ENCODE measurements at places on chromosomes 4 and X.
A peak's percentile ranks its signal among the peaks of the same experiment; 100 is the strongest.

- no peak for DNase-seq
Measured at GRCh38 chrX:31228415-31228832, 156.6 kb upstream of the FTHL17 start.

- DNase-seq, result no peak
Measured at GRCh38 chr4:112897543-112897942, 151.9 kb upstream of the ANK2 start.

DNA sequence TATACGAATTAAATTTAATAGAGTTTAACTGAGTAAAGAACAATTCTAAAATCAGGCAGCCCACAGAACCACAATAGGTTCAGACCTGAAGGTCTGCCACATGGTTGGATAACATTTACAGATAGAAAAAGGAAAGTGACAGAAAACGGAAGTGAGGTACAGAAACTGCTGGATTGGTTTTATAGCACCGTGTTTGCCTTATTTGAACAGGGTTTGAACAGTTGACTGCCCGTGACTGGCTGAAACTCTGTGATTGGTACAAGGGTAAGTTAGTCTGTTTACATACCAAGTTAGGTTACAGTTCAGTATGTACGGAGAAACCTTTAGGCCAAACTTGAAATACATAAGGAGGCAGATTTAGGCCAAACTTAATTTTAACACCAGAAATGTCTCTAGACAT lies 64.1 kb upstream of the ATXN3L start:
- no peak for DNase-seq

DNA sequence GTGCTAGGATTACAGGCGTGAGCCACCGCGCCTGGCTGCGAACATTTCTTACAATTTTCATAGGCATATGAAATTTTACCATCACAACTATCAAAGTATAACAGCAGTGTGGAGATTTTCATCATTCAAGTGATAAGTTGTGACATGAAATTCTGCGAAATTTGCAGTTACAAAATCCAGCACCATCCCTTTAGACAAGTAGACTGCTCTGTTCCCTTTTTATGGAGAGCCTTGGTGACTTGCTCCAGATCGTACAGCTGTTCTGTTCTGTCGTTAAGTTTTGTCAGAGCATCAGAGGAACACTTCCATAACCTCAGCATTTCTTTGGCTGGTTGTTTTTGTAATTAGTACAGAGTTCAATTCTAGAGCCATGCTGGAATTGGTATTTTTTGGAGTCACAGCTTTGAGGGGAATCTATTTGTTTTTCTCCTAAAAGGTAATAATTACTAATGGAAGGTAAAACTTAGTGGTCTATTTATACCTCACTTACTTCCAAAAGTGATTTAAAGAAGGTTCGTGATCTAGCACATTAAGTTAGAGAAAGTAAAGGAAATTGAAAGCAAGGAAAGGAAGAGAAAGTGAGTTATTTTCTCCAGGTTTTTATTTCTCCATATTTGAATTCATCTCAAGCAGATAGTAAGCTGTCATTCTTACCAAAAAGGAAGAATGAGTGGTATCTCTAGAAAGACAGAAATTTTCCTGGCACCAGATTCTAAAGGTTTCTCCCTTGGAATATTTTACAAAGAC lies 22.1 kb downstream of the ZRSR2 start:
- DNase-seq, result no peak

DNA sequence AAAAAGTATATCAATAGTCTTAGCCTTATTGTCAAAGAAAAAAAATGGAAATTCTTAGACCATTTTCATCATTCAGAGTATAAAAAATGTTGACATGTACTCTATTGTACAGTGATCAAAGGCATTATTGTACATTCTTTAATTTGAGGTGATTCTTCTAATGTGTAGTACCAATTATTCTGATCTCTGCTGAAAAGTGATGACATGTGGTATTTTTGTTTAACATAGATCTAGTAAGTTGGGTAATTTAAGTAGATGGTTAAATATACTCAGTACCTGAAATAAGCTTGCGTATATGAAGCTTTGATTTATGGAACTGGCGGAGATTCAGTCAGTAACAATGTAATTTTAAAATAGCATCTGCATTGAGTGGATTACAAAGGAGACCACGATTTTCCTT lies 5.1 kb downstream of the TENM3 start:
- DNase-seq, result no peak

- DNase-seq, result no peak
Measured at GRCh38 chrX:119036107-119037029, 36.4 kb upstream of the CT47C1 start.

DNA sequence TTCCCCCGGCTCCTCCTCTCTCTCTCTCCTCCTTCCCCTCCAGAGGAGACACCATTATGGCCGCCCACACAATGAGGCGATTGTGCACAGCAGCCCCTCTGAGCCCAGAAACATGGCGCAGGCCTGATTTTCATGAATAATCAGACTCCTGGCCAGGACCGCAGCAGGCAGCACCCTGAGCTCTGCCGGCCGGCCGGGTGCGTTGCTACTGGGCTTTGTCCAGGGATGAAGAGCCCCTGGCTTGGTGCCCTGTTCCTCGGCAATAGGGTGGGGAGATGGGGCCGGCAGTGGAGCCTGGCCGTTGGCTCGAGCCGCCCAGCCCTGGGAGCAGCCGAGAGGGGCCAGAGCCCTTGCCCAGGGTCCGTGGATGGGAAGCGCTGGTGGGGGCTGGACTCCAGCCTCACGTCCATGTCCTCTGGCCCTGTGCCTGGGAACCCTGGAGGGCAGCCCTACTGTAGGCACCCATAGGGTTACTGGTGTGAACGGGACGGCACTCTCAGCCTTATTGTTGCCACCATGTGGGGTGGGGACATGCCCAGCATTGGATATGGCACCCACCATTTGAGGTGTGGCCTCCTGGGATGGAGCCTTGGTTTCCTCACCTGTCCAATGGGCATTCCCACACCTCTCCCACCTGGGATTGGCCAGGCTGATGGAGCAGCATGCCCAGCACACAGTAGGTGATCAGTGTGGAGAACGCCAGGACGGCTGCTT lies 103.0 kb downstream of the SORCS2 start:
- DNase-seq, result no peak

GRCh38 chrX:155065035-155065734 lies 5.8 kb downstream of the CMC4 start:
- DNase-seq, result no peak

- DNase-seq, result no peak
Measured at GRCh38 chr4:76078033-76078613, 3.6 kb downstream of the ART3 start.

GRCh38 chr4:46931981-46932380 lies 22.9 kb upstream of the COX7B2 start:
- DNase-seq, result no peak

GRCh38 chrX:97397371-97397770 lies 513.7 kb downstream of the RPA4 start:
- no peak for DNase-seq

DNA sequence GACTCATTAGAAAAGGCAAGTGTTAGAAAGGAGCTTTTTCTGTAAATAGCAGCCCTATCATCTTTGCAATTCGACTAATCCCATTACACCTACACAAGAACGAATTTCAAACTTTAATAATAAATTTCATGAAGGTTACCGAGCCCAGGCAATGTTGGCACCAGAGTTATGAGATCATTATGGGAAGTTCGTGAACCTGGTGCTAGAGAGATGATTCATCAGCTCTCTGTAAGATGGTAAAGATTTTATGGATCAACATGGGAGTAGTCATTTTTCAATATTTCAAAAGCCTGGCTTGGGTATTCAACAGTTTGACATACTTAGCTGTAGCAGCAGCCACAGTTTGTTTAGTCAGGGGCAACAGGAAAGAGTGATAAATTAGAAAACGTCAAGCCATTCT lies 35.8 kb downstream of the AMELX start:
- no peak for DNase-seq

DNA sequence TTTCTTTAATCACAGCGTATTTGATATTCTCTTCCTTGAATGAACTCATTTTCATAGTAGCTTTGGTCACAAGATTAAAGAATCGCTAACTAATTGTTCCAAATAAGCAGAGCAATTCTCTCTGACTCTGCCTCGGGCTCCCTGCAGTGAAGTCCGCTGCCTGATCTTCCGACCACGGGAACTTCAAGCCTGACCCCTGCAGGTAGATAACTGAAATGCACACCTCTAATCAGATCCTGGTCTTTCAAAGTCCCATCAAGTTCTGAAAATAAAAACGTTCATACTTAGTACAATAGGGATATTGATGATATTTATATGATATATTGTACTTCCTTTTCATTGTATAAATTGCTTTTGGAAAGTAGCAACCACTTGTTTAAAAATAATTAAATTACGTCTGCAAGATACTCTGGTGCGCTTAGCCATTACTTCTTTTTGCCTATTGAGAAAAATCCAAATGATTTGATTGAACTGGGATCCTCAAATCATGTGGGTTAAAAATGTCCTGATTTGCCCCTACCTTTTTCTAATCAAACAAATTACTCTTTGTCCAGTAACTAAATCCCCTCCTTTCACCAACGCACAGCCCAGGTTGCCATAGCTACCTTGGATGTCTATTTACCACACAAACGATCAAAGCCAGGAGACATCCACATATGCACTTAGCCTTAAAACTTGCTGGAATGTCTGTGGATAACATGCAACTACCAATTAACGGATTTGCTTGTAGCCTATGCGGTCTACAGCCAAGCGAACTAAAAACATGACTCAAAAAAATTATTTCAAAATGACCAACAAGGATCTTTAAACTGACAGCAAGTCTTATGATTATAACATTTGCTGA lies 4.2 kb downstream of the MID1 start:
- no peak for DNase-seq

- no peak for DNase-seq
Measured at GRCh38 chr4:138269175-138269574, 27.0 kb upstream of the SLC7A11 start.

- no peak for DNase-seq
Measured at GRCh38 chr4:143539670-143540023, 26.1 kb downstream of the SMARCA5 start.

DNA sequence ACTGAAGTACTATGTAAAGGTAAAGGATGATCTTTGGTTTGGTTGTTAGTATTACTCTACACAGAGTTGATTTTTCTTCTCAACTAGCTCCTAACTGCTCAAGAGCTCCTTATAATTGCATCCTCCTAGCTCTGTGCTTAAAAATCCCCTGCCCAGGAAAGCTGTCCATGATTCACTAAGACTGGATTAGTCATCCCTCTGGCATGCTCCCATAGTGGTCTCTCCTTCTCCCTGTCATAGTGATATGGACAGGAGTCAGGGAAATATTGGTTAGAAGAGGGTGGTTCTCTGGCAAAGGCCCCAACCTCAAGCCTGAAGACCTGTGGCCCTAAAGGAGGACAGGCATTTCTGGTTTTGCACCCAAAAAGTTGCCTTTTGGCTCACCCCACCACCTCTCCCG lies 242.3 kb upstream of the KCNIP4 start:
- no peak for DNase-seq

DNA sequence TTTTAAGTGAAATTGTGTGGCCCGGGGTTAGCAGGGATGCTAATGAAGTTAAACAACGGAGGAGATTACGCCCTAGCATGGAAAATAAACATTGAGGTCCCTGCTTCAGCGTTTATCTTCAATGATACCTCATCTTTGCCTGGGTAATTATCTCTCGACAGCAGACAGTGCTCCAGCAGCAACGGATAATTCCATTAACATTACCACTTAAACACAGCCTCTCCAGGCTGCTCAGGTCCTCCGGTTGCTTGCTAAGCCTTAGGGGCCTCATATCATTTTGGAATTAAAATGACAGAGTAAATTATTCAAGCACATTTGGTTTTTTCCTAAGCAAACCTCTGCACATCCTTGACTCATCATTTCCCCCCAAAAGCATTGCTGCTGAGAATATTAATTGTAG lies 281.5 kb upstream of the KLF3 start:
- no peak for DNase-seq

- DNase-seq, result no peak
Measured at GRCh38 chrX:97119474-97120109, 235.9 kb downstream of the RPA4 start.

GRCh38 chr4:80407246-80407645 lies 71.7 kb downstream of the CFAP299 start:
- no peak for DNase-seq

DNA sequence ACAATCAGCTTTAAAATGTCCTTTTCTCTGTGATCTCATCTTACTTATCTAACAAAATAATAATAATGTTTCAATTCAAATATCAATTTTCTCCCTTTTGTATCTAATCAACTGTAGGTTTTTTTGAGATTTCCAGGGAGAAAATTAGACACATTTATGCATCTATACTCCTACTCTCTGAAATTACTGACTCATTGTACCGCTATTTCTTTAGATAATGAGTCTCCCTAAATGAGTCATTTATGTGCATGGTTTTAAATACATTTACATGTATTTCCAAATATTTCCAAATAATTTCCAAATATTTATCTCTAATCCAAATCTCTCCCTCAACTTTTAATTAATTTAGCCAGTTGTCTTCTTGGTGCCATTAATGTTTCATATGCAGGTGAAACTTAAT lies 621.0 kb downstream of the TECRL start:
- no peak for DNase-seq

- DNase-seq, result no peak
Measured at GRCh38 chr4:126242679-126243390, 928.1 kb downstream of the FAT4 start.

DNA sequence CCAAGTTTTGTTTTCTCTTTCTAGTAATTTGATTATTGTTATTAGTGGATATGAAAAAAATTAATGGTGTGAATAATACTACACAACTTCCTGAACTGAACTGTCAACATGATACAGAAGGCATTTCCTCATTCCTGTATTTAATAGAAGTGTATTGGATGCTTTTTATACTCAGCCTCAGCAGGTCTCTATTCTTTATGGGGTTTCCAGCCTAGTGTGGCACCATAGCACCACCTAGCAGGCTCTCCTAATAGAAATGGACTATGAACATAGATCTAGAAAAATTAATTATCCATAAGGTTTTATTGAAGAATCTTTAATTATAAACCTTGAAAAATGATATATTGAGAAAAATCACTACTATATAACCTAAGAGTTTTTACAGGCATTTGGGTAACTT lies 52.4 kb downstream of the GLRB start:
- no peak for DNase-seq

- peak; percentile 57 for DNase-seq
Measured at GRCh38 chrX:9318213-9318612, 146.6 kb upstream of the TBL1X start.

GRCh38 chr4:101693842-101694398 lies 96.6 kb upstream of the BANK1 start:
- DNase-seq, result no peak

GRCh38 chr4:118265312-118266144 lies 87.3 kb downstream of the PRSS12 start:
- DNase-seq, result no peak

GRCh38 chr4:117137145-117137544 lies 51.8 kb upstream of the TRAM1L1 start:
- DNase-seq, result peak; percentile 7

GRCh38 chr4:56728512-56728911 lies 47.4 kb upstream of the HOPX start:
- peak; percentile 17 for DNase-seq

DNA sequence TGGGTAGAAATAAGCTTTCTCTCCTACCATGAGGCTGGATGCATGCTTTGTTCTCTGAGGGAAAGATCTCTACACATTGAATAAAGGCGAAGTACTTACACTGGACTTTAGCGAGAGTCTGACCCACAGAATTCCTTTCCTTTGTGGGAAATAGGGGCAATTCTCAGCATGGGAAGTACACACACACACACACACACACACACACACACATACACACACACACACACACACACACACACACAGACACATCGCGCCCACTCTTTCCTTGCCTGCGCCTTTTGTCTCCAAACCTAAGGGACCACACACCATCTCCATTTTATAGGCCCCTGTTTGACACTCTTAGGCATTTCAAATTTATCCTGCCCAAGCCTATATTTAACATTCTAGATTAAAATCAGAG lies 83.8 kb downstream of the LUZP4 start:
- no peak for DNase-seq

- no peak for DNase-seq
Measured at GRCh38 chr4:18981234-18981615, 959.7 kb upstream of the LCORL start.
